ENCODE measurements at places on chromosomes 6 and 20. TPM values are rescaled to one million over a fixed set of nuclear protein-coding genes. Genes with fewer than 3 reads are reported as not detected.

GRCh38 chr6:123928529-123928928 is 124.9 kb downstream of the NKAIN2 start:
- H3K36me3 ChIP-seq = no peaks in the 10 kb centered on the region
- no peaks in the 10 kb centered on the region for H3K4me1 ChIP-seq

GRCh38 chr6:35907750-35908149 is 13.1 kb downstream of the SRPK1 start:
- H3K4me3 ChIP-seq = no peak overlapping the region
- H3K27ac ChIP-seq = no peak overlapping the region
- peaks cover 13% of the 10 kb centered on the region for H3K4me1 ChIP-seq

- H3K27ac ChIP-seq = no peak overlapping the region
- H3K27me3 ChIP-seq = no peaks in the 10 kb centered on the region
- H3K4me1 ChIP-seq = no peaks in the 10 kb centered on the region
These were observed 65.6 kb downstream of the TULP4 start for GRCh38 chr6:158377860-158378259.

DNA sequence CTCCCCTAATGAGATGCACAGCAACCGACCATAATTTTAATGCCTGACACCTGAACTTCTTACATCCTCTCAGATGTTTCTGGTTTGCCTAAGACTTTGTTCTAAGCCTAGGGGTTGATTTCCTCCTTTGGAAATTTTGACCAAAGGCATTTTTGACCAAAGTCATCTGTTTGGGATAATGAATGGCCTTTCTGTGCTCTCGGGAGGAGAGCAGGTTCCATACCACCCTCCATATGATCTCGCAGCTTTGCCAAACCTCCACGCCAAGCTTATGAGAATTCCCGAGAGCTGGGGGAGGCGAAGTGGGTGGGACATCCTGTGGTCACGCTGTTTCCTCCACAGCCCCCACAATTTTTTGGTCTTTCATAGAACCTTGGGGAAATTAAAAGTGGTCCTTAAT is 91.7 kb downstream of the SCML4 start:
- H3K4me1 ChIP-seq = peaks cover 81% of the 10 kb centered on the region
- H3K27ac ChIP-seq = peak overlapping the region; percentile 89
- H3K4me3 ChIP-seq = peak overlapping the region; percentile 89
- H3K27me3 ChIP-seq = no peaks in the 10 kb centered on the region
- peaks cover 22% of the 10 kb centered on the region for H3K36me3 ChIP-seq

GRCh38 chr6:15881150-15881549 is 218.3 kb upstream of the DTNBP1 start:
- H3K4me1 ChIP-seq = peaks cover 21% of the 10 kb centered on the region
- no peaks in the 10 kb centered on the region for H3K36me3 ChIP-seq
- H3K27ac ChIP-seq = no peak overlapping the region
- DNase-seq = no peak
- H3K4me3 ChIP-seq = no peak overlapping the region
- no peaks in the 10 kb centered on the region for H3K27me3 ChIP-seq

DNA sequence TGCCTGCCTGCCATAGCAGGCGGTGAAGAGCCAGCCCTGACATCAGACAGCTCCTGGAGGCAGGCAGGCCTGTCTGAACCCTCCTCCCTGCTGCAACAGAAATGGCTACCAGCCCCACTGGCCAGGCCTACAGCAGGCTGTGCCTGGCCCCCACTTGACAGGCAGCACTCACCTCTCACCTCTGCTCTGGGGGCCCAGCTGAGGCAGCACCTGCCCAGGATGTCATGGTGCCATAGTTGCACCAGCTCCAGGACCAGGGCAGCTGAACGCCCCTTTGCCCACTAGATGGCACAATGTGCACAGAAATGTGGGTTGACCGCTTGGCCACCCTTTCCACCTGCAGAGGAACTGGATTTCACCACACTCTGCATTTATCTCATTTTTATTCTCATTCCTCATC is 30.6 kb downstream of the MRPL14 start:
- H3K36me3 ChIP-seq = no peaks in the 10 kb centered on the region
- H3K27me3 ChIP-seq = no peaks in the 10 kb centered on the region
- H3K4me1 ChIP-seq = peaks cover 2% of the 10 kb centered on the region
- H3K27ac ChIP-seq = no peak overlapping the region
- DNase-seq = peak; percentile 70

Gene TREM2
- total RNA-seq = not detected

GRCh38 chr6:159089443-159089842 is 44.7 kb upstream of the TAGAP start:
- peaks cover 56% of the 10 kb centered on the region for H3K4me1 ChIP-seq
- no peak for DNase-seq
- peak overlapping the region; percentile 71 for H3K27ac ChIP-seq
- H3K36me3 ChIP-seq = peaks cover 20% of the 10 kb centered on the region
- no peak overlapping the region for H3K4me3 ChIP-seq
- H3K27me3 ChIP-seq = no peaks in the 10 kb centered on the region

Gene RBPJL
- total RNA-seq = not detected

GRCh38 chr20:45685896-45686295 is 15.9 kb upstream of the WFDC11 start:
- no peaks in the 10 kb centered on the region for H3K36me3 ChIP-seq
- H3K27me3 ChIP-seq = peaks cover 21% of the 10 kb centered on the region
- H3K27ac ChIP-seq = no peak overlapping the region
- no peaks in the 10 kb centered on the region for H3K4me1 ChIP-seq

Gene OPN5
- total RNA-seq = not detected

- peaks cover 10% of the 10 kb centered on the region for H3K4me1 ChIP-seq
- no peak for DNase-seq
- peaks cover 38% of the 10 kb centered on the region for H3K36me3 ChIP-seq
- no peak overlapping the region for H3K27ac ChIP-seq
These were observed 60.6 kb downstream of the IGF2R start for GRCh38 chr6:160029525-160029924.

DNA sequence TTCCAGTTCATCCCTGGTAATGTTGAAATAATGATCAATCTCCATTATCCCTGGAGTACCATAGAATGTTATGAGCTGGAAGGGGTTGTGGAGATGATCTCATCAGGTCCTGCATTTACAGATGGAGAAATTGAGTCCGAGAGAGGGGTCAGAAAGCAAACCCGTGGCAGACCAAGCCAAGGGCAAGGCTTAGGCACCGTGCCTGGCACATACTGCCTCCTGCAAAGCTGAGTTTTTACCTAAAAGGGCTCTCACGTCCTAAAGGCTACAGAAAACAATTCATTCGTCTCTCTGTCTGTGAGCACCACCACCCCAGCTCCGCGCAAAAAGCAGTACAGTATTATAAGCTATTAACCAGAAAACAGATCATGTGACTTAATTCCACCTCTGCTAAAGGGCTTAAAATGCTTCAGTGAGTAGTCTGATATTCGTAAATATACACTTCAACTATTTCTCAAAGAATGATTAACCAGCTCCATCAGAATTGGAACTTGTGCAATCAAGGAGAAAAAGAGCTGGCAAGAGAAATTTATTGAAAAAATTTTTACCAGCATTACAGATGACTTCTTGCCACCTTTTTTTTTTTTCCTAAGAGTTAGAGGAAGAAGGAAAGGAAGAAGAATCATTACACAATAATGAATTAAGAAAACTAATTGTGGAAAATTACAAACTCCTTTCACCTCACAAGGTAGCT is 3.4 kb upstream of the PARD6B start:
- no peak for DNase-seq
- no peaks in the 10 kb centered on the region for H3K36me3 ChIP-seq
- H3K27me3 ChIP-seq = no peaks in the 10 kb centered on the region
- peaks cover 17% of the 10 kb centered on the region for H3K4me1 ChIP-seq

Data from activated naive CD8-positive, alpha-beta T cell treated with anti-CD3 and anti-CD28 coated beads for 36 hours (primary cell).